T-helper 17 cell (primary cell): ENCODE measurements at places on chromosomes 1 and 21.

GRCh38 chr1:98405581-98406074 lies 255.9 kb upstream of the SNX7 start:
- no peak for DNase-seq

DNA sequence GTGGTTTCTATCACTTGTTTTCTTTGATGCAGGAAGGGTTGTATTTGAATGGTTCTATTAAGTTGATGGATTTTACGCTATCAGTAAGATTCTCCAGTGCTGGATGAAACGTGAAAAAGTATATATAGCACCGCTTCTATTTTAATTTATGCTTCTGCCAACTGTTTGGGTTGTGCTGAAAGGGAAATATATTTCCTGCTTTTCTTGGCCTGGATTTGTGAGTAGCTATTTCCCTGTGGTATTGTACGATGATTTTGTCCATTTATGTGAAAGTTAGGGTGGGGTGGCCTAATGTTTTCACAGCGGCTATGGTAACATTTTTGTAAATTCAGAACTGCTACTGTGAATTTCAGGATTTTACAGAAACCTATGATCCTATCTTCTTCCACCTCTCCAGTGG lies 322 bp downstream of the C1orf162 start:
- DNase-seq, result no peak

DNA sequence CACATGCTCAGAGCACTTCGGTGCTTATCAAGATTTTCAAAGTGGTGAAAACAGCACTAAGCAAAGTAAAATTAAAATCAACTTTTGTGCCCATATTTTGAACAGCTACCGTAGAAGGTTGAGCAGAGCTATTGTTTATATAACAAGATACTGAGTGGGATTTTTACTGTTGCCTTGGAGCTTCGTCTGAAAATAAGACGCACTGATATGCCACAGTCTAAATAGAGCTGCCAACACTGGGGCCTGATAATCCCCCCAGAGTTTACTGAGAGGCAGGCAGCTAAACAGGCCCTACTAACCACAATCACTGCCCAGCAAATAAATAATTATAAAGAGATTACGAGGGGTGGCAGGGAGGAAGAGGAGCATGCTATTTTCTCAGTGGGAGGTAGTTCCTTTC lies 650 bp upstream of the CCDC190 start:
- no peak for DNase-seq

DNA sequence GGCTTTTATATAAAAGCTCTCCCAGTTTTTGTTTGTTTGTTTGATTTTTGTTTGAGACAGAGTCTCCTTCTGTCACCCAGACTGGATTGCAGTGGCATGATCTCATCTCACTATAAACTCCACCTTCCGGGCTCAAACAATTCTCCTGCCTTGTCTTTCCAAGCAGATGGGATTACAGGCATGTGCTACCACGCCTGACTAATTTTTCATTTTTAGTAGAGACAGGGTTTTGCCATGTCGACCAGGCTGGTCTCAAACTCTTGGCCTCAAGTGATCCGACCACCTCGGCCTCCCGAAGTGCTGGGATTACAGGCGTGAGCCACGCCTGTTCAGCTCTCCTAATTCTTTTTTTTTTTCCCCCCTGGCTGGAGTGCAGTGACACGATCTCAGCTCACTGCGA lies 4.4 kb downstream of the PCAT6 start:
- DNase-seq, result no peak

- no peak for DNase-seq
These were observed 19.4 kb downstream of the AGRN start for GRCh38 chr1:1039145-1039910.

DNA sequence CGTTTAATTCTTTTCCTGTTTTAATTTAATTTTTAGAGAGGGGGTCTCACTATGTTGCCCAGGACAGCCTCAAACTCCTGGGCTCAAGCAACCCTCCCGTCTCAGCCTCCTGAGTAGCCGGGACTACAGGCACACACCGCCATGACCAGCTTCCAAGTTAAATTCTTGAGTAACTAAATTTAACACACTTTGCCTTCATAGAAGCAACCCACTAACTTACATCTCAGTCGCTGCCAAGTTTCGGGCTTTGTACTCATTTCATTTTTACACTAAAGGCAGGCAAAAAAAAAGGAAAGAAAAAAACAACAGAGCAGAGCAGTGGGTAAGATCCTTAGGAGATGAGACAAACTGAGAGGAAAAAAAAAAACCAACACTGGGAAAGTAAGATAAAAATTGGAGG lies 3.5 kb downstream of the TIAM1 start:
- DNase-seq, result no peak

DNA sequence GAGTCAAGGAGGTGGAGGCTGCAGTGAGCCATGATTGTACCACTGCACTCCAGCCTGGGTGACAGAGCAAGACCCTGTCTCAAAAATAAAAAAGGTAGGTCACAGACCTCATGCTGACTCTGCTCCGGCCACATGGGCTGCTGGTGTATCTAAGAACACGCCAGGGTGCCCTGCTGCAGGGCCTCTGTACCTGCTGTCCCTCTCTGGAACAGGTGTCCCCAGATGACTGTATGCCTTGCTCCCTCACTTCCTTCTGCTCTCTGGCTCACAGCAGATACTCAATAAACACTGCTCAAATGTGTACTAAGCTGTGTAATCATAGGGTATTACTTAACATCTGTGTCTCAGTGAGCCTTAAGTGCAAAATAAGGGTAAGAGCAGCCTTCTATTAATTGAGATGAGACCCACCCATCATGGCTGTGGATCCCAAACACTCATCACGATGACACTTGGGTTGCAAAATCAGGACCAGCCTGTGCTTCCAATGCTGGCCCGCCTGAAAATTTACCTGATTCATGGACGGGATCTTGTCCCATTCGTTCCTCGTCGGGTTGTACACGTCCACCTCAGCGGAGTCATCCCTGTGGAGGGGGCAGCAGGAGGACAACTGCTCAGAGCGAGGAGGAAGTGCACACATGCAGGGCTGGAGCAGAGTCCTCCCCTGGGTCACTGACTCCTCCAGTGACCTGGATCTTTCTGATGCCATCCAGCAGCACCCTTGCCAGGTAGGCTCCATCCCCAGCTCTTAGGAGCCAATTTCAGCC lies 7.5 kb downstream of the KLHL21 start:
- no peak for DNase-seq

DNA sequence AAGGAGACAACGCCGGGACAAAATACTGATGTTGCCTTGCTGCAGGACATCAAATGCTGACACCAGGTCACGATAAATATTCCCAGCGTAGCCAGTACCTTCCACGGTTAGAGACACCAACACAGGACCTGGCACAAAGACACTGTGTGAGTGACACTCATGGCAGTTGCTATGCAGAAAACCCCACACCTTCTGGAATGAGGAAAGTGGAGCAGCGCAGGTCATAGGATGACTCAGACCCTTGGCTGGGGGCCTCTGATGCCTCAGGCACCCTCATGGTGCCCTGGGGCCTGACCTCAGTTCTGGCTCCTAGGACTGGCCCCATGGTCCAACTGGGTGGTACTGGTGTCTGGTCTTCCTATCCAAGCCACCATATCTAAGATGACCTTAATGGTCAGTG lies 7.0 kb downstream of the DCST2 start:
- no peak for DNase-seq

GRCh38 chr1:93446837-93447451 lies 974 bp upstream of the FNBP1L start:
- DNase-seq, result no peak

DNA sequence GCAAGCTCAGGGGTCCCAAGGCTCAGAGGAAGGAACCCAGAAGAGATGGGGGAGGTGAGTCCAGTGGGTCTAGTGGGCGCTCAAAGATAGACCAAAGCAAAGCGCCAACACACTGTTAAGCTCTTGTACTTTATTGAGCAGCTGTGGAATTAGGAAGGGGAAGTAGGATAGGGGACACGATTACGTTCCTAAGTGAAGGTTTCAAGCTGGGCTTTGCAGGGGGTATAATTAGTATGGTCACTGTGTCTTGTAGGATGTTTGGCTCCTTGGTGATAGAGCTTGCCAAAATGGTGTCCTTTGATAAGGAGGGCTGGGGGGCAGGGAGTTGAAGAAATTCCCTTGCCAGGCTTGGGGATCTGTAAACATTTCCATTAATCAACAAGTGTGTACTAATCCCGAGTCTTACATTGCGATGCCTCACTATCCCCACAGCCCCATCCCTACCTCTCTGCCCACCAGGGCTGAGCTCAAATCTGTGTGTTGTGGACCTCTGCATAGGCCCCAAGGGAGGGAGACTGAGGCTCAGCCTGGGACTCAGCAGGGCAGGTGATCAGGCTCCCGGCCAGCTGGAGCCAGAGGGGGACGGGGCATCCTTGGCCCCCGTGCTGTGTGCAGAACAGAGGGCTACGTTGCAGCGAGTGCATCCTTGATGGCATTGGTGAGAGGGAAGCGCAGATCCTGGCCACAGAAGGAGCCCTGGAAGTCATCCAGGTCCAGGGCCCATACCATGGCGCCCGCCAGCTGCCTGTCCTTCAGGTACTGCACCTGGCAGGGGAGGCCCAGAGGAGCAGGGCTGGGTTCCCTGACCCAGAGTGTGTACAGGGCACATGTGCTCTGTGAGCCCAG lies 3.4 kb upstream of the MYBPH start:
- no peak for DNase-seq

- DNase-seq, result no peak
These were observed 26.9 kb upstream of the EYA3 start for GRCh38 chr1:28115267-28115666.

GRCh38 chr1:153550827-153551500 lies 1.9 kb upstream of the S100A3 start:
- DNase-seq, result no peak

GRCh38 chr1:166843769-166844596 lies 4.7 kb downstream of the POGK start:
- DNase-seq, result no peak

DNA sequence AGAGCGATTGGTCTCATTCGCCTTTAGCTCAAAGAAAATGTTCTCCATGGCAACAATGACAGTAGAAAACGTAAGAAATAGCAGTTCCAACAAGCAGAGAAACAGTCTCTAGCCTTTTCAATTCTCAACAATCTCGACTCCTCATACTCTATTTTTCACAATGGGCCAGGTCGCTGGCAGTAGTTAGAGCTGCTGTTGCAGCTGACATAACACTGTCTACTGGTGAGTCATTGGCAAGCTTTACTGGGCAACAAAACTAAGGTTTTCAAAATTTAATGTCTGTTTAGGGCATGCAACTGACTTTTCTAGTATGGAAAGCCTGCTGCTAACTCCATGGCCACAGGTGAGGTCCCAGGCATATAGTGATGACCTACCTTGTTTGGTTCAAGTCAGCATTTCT lies 221.1 kb upstream of the KAZN start:
- no peak for DNase-seq

- DNase-seq, result no peak
These were observed 19.0 kb upstream of the DNASE2B start for GRCh38 chr1:84379138-84379916.

GRCh38 chr1:203175827-203176241 lies 208 bp upstream of the MYBPH start:
- no peak for DNase-seq

- peak; percentile 78 for DNase-seq
These were observed 9.9 kb upstream of the CDCA8 start for GRCh38 chr1:37682334-37682987.

- DNase-seq, result no peak
These were observed 53.1 kb downstream of the SH3GLB1 start for GRCh38 chr1:86757272-86757984.

GRCh38 chr21:15732290-15732995 lies 2.7 kb downstream of the USP25 start:
- no peak for DNase-seq
